Inflammatory macrophage treated with lipopolysaccharide for 1 hour (primary cell): ENCODE measurements at places on chromosomes 4 and X.

GRCh38 chr4:175953960-175954521 lies 111.6 kb upstream of the WDR17 start:
- DNase-seq = no peak

GRCh38 chr4:8280876-8281440 lies 11.4 kb downstream of the HTRA3 start:
- no peak for DNase-seq

DNA sequence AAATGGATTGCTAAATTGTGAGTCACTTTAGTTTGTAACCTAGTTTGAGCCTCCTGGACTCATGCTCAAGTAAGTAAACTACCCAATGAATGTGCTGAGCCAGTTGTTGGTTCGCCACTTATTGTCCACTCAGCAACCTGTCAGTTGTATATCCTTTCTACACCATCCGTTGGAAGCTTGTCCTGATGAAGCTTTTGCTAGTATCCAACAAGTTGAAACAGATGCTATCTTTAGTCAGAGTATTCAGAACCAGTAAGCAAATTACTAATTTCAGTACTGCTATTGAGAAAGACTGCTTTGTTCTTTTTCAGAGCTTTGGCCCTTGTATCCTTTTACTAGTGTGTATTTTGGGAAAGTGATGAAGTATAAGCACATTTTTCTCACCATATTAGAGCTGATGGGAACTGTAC lies 4.3 kb upstream of the NAA15 start:
- no peak for DNase-seq

GRCh38 chrX:71995122-71995521 lies 84.5 kb downstream of the NHSL2 start:
- no peak for DNase-seq

DNA sequence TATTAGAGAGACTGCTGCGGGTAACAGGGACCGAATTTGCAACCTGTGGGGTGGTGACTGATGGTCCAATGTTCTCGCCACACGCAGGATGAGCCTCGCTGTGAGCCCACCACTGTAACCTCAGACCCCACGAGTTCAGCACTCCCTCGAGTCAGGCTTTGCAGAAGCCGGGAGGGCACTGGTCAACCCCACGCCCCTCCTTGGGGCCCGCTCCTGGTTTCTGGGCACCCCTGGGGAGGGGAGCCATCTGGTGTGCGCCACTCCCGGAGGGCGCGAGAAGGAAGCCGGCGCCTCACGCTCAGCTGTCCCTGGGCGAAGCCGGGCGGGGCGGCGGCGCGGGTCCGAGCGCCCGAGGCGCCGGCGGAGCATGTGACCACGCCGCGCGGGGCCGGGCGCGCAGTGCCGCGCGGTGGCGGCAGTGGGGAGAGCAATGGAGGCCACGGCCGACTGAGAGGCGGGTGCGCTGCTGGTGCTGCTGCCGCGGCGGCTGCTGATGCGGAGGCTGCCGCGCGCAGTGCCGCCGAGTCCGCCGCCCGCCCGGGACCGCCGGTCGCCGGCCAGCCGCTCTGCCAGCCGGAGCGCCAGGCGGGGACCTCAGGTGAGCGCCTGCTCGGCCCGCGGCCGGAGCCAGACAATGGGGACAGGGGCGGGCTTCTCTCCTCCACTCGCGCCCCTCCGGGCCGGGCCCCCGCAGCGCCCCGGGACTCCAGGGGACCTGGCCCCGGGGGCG lies 100.1 kb downstream of the CEP135 start:
- peak; percentile 65 for DNase-seq

GRCh38 chr4:73406548-73406875 lies 2.4 kb downstream of the ALB start:
- DNase-seq = no peak
